Astrocyte (in vitro differentiated cells and primary cell): ENCODE measurements at places on chromosomes 6 and 20. TPM values are rescaled to one million over a fixed set of nuclear protein-coding genes. Genes with fewer than 3 reads are reported as not detected.

The PPIL6 gene
- 1.6 and 1.7 TPM in 2 replicates for total RNA-seq

The ZHX3 gene
- total RNA-seq = 32.7 and 41.6 TPM in 2 replicates

The FAM210B gene
- 40.5 and 46.3 TPM in 2 replicates for total RNA-seq

The CGAS gene
- 0.16 and 0.34 TPM in 2 replicates for total RNA-seq

The PDYN gene
- total RNA-seq = not detected in 2 replicates

The LIN28B gene
- 24.1 and 29.0 TPM in 2 replicates for total RNA-seq

The EYA2 gene
- total RNA-seq = 1.4 and 1.5 TPM in 2 replicates

The PYGB gene
- 199 and 206 TPM in 2 replicates for total RNA-seq

The EPPIN gene
- total RNA-seq = not detected in 2 replicates

The VSTM2L gene
- 17.7 and 18.5 TPM in 2 replicates for total RNA-seq

The DST gene
- 352 and 442 TPM in 2 replicates for total RNA-seq

The RHAG gene
- total RNA-seq = not detected in 2 replicates

The MRPS10 gene
- 32.1 and 32.5 TPM in 2 replicates for total RNA-seq

The CTCFL gene
- not detected in 2 replicates for total RNA-seq

The RPS21 gene
- total RNA-seq = 1,126 and 1,251 TPM in 2 replicates

The ADAT2 gene
- total RNA-seq = 6.2 and 8.1 TPM in 2 replicates

The IFT52 gene
- 27.0 and 34.8 TPM in 2 replicates for total RNA-seq

The CCN6 gene
- not detected in 2 replicates for total RNA-seq

The PLN gene
- total RNA-seq = 0.43 TPM in 1 of 2 replicates, not detected in the other

The LY6G6D gene
- total RNA-seq = not detected in 2 replicates
